Amygdala (tissue), 56 donors: ENCODE measurements at places on chromosomes 7 and 10.

- peak; percentile 24 for DNase-seq
Measured at GRCh38 chr10:101052285-101052684, 9.5 kb upstream of the KAZALD1 start.

DNA sequence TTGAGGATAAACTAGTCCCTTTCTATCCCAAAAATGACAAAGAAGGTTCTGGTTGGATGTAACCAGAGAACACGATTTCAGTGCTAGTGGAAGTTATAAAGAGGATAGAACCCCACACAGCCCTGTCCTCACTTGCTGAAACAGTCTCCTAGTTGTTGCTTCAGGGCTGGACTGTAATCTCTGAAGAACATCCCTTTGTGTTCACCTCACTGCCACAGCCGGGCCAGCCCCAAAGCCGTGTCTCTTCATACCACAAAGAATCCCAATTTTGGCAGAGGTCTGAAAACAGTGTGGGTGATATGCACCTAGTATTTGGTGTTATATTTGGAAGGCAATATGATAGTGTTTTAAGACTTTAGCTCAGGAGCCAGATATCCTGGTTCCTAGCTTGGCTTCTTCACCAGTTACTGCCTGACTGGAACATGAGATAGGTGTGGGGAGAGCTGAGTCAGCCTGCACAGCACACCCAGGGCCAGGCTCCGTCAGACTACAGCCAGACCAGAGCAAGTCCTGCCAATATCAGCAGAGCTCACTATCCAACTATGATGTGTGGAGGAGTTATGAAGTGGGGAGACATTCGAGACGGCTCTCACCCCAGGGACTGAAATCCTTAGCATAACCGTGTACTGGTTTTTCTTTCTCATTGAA lies 21.2 kb downstream of the CYP3A4 start:
- DNase-seq = no peak

- no peak for DNase-seq
Measured at GRCh38 chr7:25675789-25676474, 447.6 kb upstream of the NPVF start.

GRCh38 chr10:114573330-114574045 lies 84.6 kb downstream of the ABLIM1 start:
- DNase-seq = no peak

DNA sequence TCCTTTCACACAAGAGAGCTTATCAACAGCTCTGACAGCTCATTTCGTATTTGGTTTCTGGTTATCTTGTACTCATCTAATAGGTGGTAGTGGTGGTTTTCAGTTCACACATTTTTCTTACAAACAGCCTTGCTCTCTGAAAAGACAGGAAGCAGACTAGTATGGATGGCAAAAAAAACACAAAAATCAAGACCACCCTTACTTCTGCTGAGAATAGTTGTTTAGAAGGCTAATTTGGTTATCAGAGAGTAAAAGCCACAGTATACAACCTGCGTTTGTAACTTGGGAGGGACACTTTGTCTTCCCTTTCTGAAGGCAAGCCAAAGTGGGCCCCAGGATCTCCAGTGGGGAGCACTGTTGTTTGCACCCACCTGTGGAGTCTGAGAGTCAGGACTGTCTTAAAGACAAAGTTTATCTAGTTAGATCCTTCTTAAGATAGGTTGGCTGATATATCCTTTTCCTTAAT lies 68.0 kb downstream of the PIP4K2A start:
- DNase-seq = no peak

- DNase-seq = no peak
Measured at GRCh38 chr10:102538811-102539210, 35.0 kb downstream of the SUFU start.

- DNase-seq = no peak
Measured at GRCh38 chr10:108303149-108303548, 1138.6 kb upstream of the SORCS1 start.

GRCh38 chr10:126104767-126105166 lies 208.4 kb downstream of the FANK1 start:
- DNase-seq = no peak
